ENCODE measurements at places on chromosomes 2 and 18. TPM values are rescaled to one million over a fixed set of nuclear protein-coding genes. Genes with fewer than 3 reads are reported as not detected.

Gene IL1F10
- total RNA-seq, result not detected

Gene HTRA2
- 28.8 TPM for total RNA-seq

Gene AQP12B
- not detected for total RNA-seq

Gene CCDC195
- not detected for total RNA-seq

Gene NYAP2
- under 0.01 TPM for total RNA-seq

Gene C2orf66
- not detected for total RNA-seq
